ENCODE measurements at places on chromosomes 11 and 22.

- no peak for DNase-seq
These were observed 617.4 kb downstream of the CNTN5 start for GRCh38 chr11:99638073-99638553.

- no peak for DNase-seq
These were observed 80.9 kb upstream of the OR9Q1 start for GRCh38 chr11:57942808-57943207.

DNA sequence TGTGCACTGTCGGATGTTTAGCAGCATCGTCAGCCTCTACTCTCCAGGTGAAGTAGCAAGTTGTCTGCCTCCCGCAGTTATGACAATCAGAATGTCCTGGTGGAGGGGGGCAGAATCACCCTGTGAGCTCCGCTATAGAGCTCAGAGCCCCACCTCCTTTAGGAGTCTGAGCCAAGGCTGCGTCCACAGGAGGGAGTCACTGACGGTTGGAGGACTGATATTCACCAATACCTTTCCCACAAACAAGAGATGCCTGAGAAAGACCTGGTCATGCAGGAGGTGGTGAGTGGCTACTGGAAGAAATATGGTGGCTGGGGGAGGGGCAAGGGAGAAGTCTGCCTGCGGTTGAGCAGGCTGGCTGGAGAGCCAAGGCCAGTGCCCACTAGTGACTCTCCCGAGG is 41.7 kb upstream of the ADA2 start:
- DNase-seq = no peak

GRCh38 chr22:44172370-44173108 is 8.2 kb upstream of the PARVG start:
- DNase-seq = no peak

GRCh38 chr11:59208956-59209355 is 3.8 kb downstream of the MPEG1 start:
- DNase-seq = no peak

DNA sequence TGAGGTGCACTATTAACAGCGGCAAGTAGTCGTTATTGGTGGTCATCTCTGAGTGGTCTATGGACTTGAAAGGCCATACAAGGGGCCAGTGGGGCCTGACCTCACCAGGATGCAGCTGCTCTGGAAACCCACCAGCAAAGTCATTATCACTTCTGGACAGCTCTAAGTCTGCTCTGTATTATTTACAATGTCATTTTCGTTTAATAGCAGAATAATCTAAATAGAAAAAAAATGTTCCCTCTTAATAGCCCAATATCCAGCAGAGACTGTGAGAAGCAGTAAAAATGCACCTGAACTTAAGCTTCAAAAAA is 85.0 kb upstream of the EED start:
- DNase-seq = no peak

DNA sequence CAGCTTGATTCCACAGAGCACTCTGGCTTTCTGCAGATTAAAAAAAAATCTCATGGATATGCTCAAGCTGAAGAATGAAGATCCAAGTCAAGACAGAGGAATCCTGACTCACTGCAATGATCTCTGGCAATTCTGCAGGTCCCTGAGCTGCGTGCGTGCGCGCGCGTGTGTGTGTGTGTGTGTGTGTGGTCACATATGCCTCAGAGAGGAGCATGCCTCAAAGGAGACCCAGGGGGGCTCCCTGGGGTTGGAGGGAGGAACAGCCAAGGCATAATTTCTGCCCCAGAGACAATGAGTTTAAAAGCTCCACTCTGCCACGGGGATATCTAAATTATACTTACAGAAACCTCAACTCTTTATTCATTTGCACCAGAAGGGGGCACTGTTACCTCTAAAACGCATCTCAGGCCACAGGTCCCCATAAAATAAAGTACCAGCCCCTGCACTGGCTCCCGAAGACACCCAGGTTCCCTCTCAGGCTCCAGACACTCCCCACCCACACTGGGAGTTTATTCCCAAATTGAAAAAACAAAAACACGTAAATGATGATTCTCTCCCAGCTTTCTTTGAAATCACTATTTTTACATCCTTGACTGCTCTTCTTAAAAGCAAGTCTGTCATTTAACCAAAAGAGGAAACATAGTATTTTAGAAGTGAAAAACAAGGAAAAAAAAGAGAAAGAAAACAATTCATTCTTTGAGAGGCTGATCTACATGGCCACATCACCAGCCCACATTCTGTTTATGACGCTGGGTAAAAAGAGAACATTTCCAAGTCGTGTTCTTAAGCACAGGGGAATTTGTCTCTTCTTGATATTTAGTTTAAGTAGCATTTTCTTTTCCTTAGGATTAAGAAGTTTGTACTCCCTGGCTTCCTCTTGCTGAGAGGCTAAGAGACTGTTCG is 401.0 kb downstream of the LARGE1 start:
- peak; percentile 22 for DNase-seq

DNA sequence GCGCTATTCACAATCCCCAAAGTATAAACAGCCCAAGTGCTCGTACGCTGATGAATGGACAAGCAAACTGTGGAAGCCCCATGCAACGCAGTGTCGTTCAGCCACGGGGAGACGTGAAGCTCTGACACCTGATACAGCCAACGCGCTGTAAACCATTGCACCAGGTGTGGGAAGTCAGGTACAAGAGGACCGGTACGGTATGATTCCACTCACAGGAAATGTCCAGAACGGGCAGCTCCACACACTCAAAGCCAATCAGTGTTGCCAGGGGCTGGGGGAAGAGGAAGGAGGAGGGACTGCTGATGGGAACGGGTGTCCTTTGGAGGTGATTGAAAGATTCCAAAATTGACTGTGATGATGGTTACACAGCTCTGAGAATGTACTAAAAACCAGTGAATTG is 64.5 kb downstream of the BRD1 start:
- DNase-seq = no peak

- no peak for DNase-seq
These were observed at the start of gene P2RY6 for GRCh38 chr11:73271936-73272679. P2RY6 (plus strand) TSS chr11:73272338; CDS start chr11:73296519, 24,181 bp downstream.

DNA sequence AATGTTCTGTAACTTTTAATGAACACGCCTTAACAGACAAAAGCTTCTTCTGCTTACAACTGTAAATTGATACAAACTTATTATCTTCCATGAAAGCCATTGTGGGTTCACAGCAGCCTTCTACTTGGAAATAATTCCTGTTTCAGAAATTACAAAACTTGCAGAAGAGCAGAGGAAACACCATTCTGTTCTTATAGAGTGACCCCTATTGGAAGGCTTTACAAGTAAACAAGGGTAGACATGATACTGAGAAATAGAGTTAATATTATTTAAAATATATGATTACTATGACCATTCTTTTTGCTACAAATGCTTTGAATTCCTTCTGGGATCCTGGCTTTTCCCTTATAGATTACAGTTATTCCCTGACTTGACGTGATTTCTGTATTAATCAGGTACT is 32.4 kb upstream of the KCNA4 start:
- no peak for DNase-seq

DNA sequence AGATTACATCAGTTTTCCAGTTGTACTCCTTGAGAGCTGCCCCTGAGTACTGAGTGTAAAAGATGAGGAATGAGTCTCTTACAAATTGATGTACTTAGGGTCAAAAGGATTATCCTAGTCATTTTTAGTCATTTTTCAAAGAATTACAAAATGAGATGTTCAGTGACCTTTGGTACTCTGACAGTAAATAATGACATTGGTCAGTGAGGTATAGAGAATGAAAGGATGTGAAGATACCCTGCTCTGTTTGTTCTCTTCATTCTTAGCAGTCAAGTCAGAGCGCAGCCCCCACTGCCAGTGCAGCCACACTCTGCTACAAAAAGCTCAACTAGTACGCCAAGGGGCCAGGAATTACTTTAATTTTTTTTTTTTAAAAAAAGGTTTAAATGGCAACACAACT is 4.1 kb upstream of the ESAM start:
- no peak for DNase-seq

DNA sequence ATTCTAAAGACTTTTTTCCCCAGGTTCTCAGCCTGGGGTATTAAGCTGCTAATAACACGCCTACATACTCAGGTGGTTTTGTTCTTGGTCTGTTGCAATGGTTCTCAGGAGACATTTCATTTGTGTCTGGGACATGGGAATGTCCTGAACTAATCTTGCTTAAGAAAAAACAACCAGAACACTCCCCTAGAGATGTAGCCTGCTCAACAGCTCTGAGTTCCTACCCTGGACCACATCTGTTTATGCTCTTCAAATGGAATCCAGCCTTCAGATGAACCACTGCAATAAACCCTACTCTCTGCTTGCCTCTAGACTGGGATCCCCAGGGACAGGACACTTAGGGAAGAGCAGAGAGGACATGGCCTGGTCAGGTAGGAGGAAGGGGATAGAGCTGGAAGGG is 29.9 kb downstream of the RELT start:
- no peak for DNase-seq

GRCh38 chr11:45169310-45170072 is 23.1 kb downstream of the PRDM11 start:
- no peak for DNase-seq

All from activated gamma-delta T cell treated with Interleukin-2 at 50 U/mL for 16 hours (primary cell).